Activated naive CD4-positive, alpha-beta T cell (primary cell): ENCODE measurements at places on chromosomes 6 and 20.

DNA sequence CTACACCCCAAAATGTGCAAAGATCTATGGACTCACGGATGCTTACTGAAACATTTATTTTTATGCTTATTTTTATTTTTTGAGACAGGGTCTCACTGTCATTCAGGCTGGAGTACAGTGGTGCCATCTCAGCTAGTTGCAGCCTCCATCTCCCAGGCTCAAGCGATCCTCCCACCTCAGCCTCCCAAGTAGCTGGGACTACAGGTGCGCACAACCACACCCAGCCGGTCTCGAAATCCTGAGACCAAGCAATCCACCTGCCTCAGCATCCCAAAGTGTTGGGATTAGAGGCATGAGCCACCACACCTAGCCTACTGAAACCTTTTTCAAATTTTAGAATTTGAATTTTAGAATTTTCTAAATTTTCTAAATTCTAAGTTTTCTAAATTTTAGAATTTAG lies 50.8 kb upstream of the IPCEF1 start:
- DNase-seq: no peak

- no peak for DNase-seq
These were observed 35.1 kb downstream of the ATP9A start for GRCh38 chr20:51733070-51733469.

- DNase-seq: no peak
These were observed 163.2 kb downstream of the AIG1 start for GRCh38 chr6:143223895-143224294.

DNA sequence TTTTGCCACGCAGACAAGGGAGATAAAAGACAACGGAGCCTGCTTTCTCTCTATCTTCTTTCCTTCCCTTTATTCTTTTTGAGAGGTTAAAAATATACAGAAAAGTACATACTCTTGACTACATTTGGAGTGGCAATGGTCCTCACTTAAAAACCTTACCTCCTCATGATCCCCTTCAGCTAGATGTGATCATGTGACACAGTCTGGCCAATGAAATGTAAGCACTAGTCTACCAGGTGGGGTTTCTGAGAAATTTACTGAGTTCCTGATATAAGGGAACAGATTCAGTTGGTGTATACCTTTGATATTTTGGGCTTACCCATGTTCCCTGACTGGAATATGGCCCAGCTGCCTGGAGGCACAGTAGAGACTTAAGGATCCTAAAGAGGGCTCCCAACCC lies 165.5 kb upstream of the BEND3 start:
- DNase-seq: no peak

- DNase-seq: no peak
These were observed 47.5 kb downstream of the KCNQ5 start for GRCh38 chr6:72669324-72669723.

DNA sequence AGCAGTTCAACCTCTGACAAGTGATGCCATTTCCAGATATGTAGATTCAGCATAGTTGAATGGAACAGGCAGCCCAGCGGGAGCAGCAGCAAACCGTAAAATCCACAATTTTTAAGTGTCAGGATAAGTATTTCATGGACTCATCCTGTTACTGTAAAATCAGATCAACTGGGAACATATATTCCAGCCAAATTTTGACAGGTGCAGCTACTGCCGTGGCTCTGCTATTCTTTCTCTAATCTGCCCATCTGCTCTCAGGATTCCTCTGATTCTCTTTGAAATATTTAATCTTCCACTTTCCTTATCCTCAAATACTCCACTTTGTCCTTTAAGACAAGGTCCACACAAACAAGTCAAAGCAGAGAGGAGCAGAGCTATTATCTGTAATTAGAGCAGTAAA lies 245.4 kb upstream of the ASCC3 start:
- no peak for DNase-seq

GRCh38 chr6:31405996-31406395 lies 2.6 kb downstream of the MICA start:
- no peak for DNase-seq

- no peak for DNase-seq
These were observed 95.3 kb downstream of the NFATC2 start for GRCh38 chr20:51447097-51447764.

DNA sequence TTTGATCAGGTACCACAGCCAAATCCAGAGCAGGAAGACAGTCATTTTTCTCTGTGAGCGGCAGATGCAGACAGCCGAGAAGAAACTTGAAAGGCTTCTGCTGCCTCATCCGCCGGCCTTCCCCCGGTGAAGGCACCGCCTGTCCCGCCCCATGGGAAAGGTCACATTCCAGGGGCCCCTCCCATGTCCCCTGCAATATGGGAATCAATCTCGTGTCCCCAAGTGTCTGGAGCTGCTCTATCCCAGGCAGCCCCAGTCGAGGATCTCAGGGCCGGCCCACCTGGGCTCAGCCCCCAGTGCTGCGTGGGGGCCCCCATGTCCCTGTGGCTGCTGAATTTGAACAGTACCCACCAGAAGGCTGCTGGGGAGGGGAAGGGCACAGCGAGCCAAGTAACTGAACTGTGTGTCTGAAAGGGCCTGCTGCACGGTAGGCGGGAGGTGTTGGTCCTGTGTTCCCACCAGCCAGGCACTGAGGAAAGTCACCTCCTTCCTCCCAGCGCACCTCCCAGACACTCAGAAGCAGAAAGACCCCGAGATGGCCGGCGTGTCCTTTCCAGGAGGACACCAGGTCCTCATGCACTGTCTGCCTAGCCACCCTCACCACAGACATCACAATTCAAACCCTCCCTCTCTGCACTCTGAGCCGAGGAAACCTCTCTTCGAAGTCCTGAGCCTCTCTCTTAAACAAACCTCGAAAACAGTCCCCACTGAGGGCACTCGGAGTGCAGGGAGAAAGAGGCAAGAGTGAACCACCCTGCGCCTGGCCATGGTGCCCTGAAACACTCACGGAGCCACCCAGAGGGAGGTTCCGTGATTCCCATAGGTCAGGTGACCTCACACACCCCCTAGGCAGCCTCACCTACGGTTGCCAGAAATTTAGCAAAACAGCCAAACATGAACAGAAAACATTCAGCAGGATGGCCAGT lies 99.3 kb downstream of the PSMB1 start:
- no peak for DNase-seq

- DNase-seq: no peak
These were observed 169.3 kb downstream of the TSHZ2 start for GRCh38 chr20:53141201-53142050.

- no peak for DNase-seq
These were observed 49.9 kb upstream of the PBOV1 start for GRCh38 chr6:138267971-138268895.

DNA sequence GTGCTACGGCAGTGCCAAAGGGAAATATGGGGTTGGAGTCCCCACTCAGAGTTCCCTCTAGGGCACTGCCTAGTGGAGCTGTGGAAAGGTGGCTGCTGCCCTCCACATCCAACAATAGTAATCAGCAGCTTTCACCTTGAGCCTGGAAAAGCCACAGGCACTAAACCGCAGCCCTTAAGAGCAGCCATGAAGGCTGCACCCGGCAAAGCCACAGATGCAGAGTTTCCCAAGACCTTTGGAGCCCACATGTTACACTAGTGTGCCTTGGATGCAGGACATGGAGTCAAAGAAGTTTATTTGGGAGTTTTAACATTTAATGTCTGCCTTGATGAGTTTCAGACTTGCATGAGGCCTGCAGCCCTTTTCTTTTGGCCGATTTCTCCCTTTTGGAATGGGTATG lies 91.4 kb upstream of the HSF2 start:
- DNase-seq: no peak

DNA sequence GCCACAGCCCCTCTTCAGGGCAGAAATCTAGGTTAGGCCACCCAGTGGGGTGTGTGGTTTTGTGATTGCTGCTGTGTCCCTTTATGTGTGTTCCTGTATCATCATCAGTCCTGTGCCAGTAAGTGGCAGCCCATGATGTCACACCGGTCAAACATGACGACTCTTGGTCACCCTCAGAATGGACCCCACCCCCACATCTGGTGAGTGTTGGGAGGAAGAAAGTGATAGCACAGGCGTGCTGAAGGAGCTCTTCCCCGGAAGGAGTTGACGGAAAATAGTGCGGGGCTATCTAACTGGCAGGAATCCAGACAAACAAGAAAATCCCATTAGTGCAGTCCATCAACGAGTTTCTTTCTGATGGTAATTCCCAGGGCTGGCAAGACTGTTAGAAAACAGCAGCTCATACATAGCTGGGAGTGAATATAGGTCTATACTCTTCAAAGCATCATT lies 33.4 kb upstream of the IL17A start:
- DNase-seq: no peak

GRCh38 chr6:167347226-167347625 lies 22.3 kb downstream of the TTLL2 start:
- no peak for DNase-seq

- DNase-seq: no peak
These were observed 674.6 kb upstream of the MARCKS start for GRCh38 chr6:113182370-113183141.

GRCh38 chr20:23533161-23533560 lies 35.1 kb downstream of the CST9L start:
- DNase-seq: no peak

- no peak for DNase-seq
These were observed 2.0 kb downstream of the MAN1A1 start for GRCh38 chr6:119347466-119348095.

DNA sequence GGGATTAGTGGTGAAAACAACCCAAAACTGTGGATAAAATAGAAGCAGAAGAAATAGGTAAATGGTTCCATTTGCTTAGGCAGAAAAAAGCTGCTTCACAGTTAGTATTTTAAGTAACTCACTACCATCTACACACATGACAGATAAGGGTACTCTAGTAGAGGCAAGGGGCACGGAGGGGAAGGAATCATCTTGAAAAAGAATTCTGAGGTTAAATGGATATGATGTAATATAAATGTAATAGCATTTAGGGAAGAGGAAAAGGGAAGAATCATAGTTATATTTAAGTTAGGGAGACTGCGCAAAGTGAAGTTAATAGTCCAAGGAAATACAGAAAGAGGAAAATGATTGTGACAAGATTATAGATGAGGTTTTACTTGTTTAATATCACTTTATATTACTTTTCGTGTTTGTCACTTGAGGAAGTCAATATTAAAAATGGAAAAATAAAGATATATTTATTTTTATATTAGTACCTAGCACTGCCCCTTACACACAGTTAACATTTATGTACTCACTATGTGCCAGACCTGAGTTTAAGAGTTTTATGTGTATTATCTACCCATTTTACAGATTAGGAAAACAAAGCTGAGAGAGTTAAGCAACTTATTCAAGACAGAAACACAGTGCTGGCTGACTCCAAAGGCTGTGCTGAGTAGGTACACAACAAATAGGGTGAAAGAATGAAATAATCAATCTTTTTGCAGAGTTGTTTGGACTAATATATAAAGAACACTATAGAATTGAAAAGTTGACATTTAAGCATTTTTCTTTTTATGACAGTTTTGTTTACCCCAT lies 128.1 kb downstream of the REV3L start:
- DNase-seq: no peak

DNA sequence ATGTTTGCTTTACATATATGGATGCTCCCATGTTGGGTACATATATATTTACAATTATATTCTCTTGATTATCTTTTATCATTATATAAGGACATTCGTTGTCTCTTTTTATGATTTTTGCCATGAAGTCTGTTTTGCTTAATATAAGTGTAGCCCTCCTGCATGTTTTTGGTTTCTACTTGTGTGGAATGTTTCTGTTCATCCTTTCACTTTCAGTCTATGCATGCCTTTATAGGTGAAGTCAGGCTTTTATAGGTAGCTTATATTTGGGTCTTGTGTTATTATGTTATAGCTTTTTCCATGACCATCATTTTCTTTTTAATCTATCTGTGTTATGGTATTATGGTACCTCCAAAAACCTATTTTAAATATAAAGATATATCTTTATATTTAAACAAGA lies 612.5 kb upstream of the HS3ST5 start:
- DNase-seq: no peak

DNA sequence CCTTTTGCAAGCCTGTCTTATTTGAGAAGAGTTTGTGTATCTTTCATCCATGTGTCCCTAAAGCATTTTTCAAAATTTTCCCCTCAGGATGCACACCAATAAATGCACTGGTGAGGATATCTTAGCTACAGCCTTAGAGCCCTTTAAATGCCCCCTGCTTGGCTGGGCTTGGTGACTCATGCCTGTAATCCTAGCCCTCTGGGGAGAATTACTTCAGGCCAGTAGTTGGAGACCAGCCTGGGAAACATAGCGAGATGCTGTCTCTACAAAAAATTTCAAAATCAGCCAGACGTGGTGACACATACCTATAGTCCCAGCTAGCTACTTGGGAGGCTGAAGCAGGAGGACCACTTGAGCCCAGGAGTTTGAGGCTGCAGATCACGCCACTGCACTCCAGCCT lies 33.8 kb upstream of the PLCB4 start:
- DNase-seq: no peak

- DNase-seq: no peak
These were observed 6.7 kb downstream of the NUDT3 start for GRCh38 chr6:34385793-34386195.

DNA sequence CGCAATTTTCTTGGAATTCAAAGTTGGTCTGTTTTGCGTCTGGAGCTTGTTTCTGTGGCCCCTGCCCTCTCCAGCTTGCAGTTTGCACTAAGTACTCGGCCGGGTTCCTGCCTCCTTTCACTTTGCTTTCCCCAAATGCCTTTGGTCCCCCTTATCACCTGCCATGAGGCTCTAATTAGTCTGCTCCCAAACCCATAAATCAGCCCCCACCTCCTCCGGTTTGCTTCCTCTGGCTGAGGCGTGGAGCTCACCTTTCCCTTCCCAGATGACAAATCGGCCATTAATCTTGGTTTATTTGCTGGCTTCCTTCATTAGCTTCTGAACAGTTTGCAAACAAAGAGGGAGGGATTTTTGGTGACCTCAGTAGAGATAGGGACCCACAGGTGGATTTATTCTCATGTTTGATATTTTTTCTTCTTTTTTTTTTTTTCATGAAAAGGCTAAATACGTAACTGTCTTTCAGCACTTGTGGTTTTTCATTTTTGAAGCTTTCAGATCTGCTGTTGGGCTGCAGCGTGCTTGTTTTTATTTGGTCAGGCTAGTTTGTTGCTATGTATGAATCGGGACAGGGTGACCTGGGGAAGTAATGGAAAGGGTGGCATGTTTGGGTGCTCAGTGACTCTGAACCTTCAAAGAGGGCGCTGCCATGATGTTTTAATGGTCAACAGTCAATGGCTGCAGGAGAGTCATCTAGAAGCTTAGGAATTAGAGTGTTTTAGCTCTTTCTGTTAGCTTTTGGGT lies 121.7 kb upstream of the JAG1 start:
- DNase-seq: no peak

DNA sequence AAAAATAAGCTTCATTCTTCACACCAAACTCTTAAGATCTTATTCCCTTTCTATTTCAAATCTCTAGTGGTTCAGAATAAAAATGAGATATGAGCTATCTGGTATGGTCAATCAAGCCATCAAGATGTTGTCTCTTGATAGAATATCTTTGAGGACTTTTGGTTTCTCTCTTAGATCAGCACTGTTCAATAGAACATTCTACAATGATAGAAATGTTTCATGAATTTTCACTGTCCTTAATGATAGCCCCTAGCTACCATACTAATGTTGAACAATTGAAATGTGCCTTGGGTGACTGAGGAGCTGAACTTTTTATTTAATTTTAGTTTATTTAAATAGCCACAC lies 24.1 kb upstream of the HINT3 start:
- no peak for DNase-seq
